ENCODE measurements at places on chromosomes 5 and 9.

DNA sequence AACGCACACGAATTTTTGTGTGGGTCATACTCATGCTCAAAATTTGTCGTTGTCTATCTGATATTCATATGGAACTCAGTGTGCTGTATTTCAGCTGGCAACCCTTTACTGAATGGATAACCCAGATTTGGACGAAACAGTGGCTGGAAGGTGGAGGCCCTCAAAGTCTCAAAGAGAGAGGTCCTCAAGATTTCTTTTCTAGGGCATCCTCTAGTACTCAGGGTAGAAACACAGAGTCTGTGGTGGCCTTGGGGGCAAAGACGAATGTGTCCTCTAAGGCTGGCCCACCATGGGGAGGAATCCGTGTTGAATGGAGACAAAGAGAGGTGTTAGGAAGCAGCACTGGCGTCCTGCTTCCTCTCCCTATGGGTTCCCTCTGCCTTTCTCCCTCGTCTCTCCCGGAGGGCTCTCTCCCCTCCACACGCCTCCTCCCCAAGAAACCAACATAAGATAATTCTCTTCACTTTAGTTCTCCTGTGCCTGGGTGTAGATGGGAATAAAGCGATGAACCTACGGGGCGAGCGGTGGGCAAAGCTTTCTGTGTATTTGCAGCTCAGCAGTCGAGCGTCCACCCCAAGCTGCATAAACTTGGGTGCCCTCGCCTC lies 333.7 kb downstream of the CWC27 start:
- DNase-seq = no peak

GRCh38 chr5:148255456-148255855 lies 13.1 kb upstream of the SPINK13 start:
- no peak for DNase-seq

DNA sequence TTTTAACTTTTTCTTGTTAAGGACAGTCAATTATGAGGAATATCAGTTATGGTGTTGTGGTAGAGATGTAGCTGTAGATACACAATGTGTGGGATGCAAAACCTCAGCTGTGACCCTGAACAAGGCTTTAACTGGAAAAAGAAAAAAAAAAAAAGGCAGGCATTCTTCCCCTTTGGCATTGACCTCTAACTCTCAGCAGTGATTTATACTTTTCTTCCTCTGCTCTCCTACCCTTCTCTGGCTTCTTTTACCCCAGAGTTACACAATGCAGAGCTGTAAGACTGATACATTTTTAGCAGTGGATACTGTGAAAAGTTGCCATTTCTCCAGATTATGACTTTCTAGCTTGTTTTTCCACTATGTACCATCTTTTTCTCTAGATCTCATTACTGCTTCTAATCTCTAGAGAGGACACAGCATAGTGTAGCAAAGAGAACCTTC lies 2.0 kb downstream of the CTNNAL1 start:
- DNase-seq = no peak

- DNase-seq = no peak
Measured at GRCh38 chr5:77972469-77973252, 196.5 kb upstream of the TBCA start.

- DNase-seq = no peak
Measured at GRCh38 chr5:172569861-172570558, 71.1 kb upstream of the NEURL1B start.

DNA sequence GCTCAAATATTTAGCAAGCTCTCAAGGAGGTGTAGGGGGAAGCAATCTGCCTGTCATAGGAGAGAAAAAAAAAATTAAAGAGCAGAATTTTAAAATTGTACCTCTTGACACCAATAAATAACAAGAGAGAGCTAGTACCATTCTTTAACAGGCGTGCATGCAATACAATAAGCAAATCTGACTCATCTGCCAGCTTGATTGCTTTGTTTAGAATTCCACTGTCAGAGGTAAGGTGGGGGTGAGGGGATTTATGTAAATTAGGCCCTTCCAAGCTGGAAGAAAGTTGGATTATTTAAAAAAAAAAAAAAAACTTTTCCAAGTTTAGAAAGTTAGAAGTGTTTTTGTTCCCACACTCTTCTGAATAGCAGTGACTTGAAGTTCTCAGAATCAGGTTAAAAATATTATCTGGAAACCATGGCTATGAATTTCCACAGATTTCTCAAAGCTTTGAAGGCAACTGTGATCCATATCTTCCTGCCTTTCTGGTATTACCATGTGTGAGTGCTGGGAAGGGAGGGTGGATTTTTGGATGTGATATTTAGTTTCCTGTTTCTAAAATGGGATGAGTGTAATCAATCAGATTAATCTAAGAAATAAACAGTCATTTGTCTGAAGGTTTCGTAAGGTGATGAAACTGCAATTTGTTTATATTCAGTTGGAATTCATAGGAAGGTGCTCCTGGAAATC lies 477.5 kb downstream of the TLE4 start:
- DNase-seq = no peak

DNA sequence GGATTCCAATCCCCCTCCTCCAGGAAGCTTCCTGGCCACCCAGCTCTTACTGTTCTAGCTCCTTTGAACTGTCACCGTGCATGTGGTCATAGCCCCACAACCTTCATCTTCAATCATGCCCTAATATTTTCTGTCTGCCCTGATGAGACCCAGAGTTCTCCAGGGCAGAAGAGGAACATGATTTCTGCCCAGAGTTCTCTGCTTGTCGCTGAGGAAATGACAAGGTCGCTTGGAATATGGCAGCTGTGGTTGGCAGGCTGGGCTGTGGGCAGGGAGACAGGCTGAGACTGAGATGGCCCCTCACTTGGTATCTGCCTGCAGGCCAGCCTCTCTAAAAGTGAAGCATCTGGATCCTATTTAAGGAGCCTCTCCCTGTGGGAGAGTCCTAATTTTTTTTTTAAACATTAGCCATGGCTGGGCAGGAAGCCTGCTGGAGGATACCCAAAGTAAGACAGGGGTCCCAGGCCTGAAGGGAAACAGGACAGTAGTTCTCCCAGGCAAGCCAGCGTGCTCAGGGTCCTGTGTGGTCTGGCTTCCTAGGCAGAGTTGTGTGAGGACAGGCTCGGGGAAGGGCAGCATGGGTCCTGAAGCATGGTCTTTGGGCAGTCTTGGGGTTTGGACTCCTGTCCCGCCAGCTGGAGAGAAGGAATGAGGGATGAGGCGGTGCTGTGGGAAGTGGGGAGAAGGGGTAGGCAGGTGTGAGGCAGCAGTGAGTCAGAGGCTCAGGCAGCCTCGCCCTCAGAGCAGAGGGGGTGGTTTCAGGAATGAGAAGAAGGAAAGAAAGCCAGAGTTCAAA lies 242.1 kb downstream of the FSTL4 start:
- DNase-seq = no peak

- peak; percentile 19 for DNase-seq
Measured at GRCh38 chr9:6054280-6055099, 39.1 kb upstream of the RANBP6 start.

DNA sequence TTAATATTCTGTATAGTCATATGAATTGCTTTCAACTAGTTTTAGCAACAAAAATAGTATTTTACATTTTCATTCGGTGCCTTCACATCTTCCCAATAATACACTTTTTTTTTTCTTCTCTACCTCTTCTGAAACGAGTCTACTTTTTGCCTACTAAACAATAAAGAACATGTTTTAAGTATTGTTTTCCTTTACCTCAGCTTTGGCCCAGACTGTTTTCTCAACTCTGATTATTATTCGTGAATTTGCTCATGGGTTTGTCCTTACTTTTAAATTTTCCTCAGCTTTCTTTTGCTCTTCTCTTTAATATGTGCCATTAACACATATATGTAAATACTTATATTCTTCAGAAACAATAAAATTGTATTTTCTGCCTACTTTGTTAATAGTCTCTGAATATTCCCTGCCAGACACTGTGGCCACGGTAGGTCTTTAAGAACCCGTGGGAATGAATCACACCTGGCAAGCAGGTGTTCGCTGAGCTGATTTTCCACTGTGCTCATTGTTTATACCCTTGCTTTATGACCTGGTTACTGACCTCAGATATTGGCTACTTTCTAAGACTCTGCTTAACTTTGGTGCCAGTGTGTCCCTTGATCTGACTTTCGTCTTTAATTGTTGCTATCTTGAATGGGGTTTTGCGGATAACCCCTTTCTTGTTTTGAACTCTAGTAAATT lies 49.1 kb downstream of the FAM170A start:
- DNase-seq = no peak

- no peak for DNase-seq
Measured at GRCh38 chr5:146041180-146041789, 64.1 kb downstream of the PLAC8L1 start.

- no peak for DNase-seq
Measured at GRCh38 chr5:159913048-159913447, 3.2 kb upstream of the ADRA1B start.

- no peak for DNase-seq
Measured at GRCh38 chr9:7009065-7009464, 251.3 kb downstream of the KDM4C start.

DNA sequence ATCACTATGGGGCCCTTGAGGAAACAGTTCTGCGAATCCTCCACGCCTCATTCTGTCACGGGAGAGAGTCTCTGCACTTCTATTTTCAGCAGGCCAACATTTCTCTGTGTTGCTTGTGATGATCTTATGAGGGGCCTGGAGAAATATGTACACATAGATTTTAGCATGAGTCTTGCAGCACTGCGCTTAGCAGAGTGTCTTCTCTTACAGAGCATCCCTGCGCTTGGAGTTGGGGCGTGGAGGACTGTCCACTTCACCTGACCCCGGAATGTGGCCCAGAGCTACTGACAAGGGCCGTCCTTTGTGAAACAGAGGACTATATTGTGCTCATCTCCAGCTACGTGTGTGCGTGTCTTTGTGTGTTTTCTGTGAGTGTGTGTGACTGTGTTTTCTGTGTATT lies 428.2 kb upstream of the IRX4 start:
- no peak for DNase-seq

- no peak for DNase-seq
Measured at GRCh38 chr5:155406815-155407214, 393.3 kb downstream of the KIF4B start.

- peak; percentile 27 for DNase-seq
Measured at GRCh38 chr9:136544964-136545691, 720 bp downstream of the NOTCH1 start.

DNA sequence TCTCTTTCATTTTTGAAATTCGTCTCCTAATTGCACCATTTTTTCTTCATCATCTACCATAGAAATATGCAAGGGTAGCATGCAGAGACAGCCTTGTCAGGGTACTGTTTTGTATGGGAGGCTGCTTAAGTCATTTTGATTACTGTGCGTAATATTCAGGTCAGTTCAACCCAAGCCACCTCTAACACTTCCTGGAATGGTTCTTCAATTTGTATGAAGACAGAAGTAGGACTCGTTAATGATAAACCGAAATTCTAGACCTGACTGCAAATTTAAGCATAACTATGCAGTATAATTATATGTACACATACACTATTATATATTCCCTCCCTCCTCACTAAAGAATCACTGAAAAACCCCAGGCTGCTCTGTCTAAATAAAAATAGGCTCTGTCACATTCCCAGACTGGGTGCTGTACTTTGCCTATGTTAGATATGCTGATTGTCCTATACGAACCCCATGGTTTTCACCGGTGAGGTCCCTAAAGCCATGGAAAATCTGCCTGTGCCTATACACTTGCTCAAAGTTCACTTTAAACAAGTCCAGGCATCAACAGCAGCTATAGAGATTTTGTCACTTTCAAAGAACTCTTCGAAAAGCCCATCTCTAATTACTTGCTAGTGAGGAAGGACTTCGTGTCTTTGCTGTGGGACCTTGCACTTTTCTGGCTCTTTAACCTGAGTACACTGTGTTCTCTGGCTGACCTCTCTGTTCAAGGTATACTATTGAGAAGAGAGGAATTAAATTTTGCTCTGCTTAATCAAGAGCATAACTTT lies 352.1 kb upstream of the CD180 start:
- no peak for DNase-seq

- no peak for DNase-seq
Measured at GRCh38 chr5:57432876-57433275, 49.7 kb downstream of the ACTBL2 start.

DNA sequence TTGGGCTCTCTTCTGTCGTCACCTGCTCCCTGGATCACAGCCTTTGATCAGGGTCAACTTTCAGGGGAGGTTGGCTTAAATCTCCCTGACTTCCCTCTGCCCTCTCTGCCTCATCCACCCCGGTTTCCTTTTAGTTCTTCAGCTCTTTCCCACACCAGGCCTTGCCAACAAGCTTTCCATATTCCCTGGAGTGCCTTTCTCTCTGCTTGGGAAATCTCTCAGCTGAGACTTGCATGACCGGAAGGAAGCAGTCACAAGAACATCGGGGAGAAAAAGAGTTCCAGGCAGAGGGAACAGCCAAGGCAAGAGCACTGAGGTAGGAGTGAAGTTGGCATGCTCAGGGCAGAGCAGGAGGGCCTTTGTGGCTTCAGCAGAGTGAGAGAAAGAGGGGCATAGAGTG lies 88.4 kb upstream of the HSPA9 start:
- no peak for DNase-seq

- no peak for DNase-seq
Measured at GRCh38 chr5:40503439-40503838, 176.3 kb upstream of the PTGER4 start.

DNA sequence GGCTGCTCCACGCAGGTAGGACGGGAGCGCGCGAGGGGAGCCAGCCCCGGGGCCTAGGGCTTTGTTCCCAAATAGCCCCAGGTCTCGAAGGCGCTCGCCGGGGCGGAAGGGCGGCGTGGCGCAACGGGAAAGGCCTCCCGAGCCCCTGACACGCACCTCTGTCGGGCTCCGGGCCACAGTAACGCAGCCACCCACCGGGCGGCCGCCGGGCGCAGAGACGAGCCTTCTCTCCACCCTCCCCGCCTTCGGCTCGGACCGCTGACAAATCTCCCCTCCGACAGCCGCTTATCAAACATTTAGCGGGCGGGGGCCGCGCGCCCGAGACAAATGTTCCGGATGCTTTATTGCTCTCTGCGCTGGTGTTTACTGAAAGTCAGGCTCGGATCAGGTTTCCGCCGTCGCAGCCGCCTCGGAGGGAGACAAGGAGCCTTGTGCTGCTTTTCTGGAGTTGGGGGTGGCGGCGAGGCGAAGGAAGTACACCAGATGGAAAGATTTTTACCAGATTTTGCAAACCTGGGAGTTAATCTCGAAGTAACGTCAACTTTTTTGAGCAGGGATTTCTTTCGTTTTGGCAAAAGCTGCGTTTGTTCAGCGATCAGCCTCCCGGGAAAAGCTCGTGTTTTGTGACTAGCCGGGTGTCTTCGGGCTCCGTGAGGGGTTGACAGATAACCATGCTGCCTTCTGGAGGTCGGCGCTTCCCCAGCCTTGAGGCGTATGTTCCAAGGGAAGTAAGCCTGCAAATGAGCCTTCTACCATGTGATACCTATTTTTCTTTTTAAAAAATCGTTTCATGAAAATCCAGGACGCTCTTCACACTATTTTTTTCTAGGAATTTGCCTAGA lies 950 bp downstream of the RGMB start:
- DNase-seq = peak; percentile 40

- DNase-seq = no peak
Measured at GRCh38 chr9:95607507-95607906, 90.7 kb upstream of the PTCH1 start.

DNA sequence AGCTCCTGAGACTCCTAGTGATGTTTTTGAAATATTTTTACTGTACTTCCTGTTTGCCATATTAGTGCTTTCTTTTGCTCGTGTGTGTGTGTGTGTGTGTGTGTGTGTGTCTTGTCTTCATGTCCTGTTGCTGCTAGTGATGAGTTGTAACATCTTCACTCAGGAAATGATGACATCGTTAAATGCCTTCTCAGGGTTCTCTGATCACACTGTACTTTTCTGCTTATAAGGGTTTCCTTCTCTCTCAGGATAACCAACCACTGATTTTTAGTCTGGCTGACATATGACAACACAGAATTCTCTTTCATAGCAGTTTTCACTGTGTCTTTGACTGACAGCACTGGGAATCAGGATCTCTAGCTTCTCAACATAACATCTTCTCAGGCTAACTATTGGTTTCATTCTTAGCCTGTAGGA lies 16.1 kb downstream of the SV2C start:
- no peak for DNase-seq

- no peak for DNase-seq
Measured at GRCh38 chr5:134568761-134569695, 43.6 kb downstream of the JADE2 start.

Data from stimulated activated CD4-positive, alpha-beta T cell treated with anti-CD3 and anti-CD28 coated beads, Interleukin-15, amount 100 ng/mL, for 1 hour (primary cell).